ENCODE measurements at places on chromosomes 16 and 17. TPM values are rescaled to one million over a fixed set of nuclear protein-coding genes. Genes with fewer than 3 reads are reported as not detected.

GRCh38 chr16:20933589-20933988 lies 33.0 kb downstream of the LYRM1 start:
- no peak for DNase-seq

GRCh38 chr17:72898725-72899124 lies 193.8 kb downstream of the SLC39A11 start:
- DNase-seq = no peak

DNA sequence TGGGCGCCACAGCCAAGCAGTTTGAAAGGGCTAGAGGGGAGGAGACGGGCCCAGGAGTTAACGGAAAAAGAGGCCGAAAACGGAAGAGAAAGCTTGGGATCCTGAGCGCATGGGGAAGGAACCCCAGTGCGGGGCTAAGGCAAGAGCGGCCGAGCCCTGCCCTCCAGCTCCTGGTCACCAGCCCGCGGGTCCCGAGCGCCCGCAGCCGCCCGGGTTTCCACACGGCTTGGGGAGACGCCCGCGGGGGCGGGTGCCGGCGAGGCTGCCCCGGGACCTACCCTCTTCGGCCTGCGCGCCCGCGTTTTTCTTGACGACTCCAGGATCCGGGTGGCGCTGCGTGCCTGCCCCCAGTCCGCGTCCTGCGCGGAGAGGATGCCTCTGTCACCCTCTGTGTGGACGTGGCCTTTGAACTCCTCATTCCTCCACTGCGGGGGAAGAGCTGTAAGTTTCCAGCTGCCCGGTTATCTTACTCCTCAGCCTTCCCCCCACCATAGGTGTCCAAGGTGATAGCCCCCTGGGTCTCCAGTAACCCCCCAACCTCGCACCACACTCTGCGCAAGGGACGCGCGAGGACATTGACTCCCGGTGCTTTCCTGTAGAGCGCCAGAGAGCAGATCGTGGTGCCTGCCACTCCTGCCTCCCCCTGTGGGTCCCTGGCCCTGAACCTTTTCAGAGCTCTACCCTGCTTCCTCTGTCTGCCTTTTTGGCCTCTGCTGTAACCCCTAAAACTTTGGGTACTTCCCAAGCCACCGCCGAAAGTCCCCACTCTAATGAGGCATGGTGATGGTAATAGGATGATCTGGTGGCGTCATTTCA lies 1.7 kb upstream of the CDH11 start:
- peak; percentile 43 for DNase-seq

- no peak for DNase-seq
Observed at GRCh38 chr16:29686740-29687332, 7.9 kb downstream of the QPRT start.

DNA sequence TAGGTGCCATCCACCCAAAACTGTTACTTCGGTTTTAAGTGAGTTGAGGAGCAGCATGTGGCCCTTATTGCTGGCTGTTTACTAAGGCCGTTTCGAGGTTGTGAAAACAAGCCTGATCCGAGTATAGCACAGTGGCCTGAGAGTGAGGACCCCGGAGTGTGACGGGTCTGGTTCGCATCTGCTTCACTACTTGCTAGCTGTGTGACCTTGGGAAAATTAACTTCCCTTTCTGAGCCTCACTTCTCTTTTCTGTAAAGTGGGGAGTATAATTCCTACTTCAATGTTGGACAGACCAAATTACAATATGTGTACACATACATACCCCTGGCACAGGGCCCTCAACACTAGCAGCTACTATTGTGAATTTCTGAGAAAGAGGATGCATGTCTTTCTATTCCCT lies 11.7 kb upstream of the HEATR6 start:
- no peak for DNase-seq

DNA sequence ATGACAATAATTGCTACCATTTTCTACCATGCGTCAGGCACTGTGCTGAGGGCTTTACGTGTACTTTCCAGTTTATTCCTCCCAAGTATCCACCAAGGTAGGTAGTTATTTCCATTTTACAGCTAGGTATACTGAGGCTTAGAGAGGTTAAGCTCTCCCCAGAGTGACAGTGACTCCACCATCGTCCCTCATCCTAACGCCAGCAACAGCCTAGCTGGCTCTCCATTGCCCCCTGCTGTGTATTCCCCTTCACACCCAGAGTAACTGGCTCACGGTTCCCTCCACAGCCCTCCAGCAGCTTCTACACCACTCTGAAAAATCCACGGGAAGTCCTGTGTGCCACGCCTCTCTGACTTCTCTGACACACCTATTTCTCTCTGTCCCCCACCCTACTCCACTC lies 7.1 kb upstream of the ASGR1 start:
- no peak for DNase-seq

- no peak for DNase-seq
Observed at GRCh38 chr17:47959825-47960655, 2.4 kb upstream of the PRR15L start.

GRCh38 chr17:77462090-77462489 lies 321.3 kb downstream of the SEC14L1 start:
- DNase-seq = no peak

GRCh38 chr17:38789185-38789584 lies 10.2 kb downstream of the PIP4K2B start:
- no peak for DNase-seq

DNA sequence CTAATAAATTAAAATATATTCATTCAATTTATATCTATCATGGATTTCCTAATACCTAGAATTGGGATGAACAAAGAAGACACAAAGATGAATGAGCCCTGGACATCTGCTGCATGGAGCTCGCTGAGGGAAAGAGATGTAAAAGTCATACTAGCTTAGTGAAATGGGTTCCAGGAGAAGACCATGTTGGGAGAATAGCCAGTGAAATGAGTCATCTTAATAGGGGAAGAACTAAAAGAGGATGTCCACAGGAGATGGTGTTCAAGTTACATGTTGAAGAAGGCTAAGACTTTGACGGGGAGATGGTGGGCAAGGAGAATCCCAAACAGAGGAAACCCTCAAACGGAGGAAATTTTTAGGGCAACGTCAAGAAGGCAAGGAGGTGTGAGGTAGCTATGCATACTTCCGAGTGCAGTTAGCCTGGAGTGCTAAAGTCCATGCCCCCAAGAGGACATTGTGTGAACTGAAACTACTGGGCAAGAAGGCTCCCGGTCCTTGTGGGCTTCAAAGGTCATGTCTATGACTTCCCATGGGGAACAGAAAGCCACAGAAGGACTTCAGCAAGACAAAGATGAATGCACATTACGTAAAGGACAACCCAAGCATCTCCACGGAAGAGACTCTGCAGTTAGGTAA lies 220.5 kb upstream of the CDH11 start:
- no peak for DNase-seq

- DNase-seq = peak; percentile 74
Observed at GRCh38 chr16:84062734-84063640, 20.4 kb upstream of the SLC38A8 start.

DNA sequence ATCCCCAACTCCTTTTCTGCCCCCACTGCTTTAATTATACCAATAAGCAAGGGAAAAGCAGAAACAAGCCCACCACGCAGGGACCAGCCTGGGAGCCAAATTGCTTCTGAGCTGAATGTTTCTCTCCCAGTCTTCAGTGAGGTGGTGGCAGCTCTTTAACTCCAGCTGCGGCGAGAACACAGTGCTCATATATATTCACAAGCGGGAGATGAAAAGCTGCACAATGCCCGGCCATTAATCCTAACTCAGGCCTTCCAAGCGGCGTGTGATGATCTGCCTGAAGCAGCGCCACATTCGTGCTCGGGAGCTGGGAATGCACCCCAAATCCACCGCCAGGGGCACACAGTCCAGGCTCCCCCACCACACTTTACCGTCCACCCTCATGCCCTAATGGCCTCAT lies 203.7 kb upstream of the SDK2 start:
- peak; percentile 17 for DNase-seq

DNA sequence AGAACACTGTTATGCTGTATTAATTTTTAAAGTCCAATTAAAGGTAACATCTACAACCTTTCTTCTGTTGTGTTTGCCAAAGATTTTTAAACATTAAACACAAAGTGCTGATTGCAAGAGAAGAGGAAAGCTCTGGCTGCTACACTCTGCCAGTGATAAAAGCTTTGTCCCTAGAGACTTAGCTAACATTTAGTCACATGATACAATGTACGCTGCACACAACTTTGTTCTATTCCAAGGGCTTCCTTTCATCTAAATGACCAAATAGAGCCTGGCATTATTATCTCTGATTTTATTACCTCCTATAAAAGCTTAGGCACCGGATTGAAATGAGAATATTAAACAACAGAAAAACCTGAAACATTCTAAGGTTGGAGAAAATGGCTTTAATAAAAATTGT lies 388.7 kb upstream of the PMFBP1 start:
- DNase-seq = no peak

- no peak for DNase-seq
Observed at GRCh38 chr16:3825103-3825502, 55.4 kb downstream of the CREBBP start.

DNA sequence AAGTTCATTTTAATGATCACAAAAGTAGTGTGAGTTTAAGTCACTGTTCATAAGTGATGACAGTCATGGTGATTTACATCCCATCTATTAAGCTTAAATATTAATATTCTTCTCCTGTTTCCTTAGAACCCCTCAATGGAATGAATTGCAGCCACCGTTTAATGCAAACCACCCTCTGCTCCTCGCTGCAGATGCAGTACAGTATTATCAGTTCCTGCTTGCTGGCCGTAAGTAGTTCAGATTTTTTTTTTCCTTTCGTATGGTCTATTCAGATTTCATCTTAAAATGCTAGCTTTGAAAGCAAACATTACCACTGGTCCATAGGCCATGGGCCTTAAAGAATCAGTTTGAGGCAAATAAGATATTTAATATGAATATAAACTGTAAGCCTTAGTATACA lies 359.0 kb upstream of the TBX2 start:
- DNase-seq = no peak

- no peak for DNase-seq
Observed at GRCh38 chr17:49862781-49863331, 15.0 kb upstream of the TAC4 start.

- DNase-seq = no peak
Observed at GRCh38 chr16:81526935-81527334, 82.3 kb downstream of the CMIP start.

DNA sequence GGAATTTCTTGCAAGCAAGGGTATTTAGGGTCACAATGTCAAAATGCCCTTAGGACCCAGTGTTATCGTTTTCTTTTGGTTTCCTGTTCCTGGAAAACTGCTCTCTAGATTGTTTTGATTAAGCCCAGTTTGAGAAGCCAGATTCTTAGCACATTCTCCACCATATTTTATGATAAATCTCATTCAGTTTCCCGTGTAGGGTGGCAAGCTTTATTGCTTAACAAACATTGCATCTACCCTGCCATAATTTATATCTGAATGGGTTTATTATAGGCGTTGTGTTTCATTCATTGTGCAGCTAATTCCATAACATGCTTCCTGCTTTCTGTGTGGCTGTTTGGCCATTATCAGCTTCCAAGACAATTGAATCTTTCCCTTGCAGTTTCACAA lies 389.1 kb upstream of the DYNLRB2 start:
- DNase-seq = no peak

GRCh38 chr17:59428916-59429485 lies 97.5 kb downstream of the YPEL2 start:
- no peak for DNase-seq

DNA sequence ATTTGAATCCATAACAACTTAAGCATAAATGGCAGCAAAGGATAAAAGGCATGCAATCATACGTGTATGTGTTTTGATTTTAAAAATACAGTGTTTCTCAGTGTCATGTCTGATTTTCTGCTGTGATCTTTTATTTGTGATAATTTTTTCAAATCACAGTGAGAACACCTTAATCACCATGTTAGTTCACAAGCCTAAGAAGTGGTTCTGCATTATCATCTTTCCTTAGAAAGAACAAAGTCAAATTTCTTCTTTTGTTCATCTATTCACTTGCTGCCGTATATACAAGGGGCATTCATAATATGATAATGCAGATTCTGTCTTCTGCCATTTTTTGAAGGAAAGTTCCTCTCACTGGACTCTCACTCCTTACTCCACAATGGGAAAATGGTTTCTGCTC lies 33.3 kb upstream of the ABCA9 start:
- no peak for DNase-seq

GRCh38 chr17:57965521-57966160 lies 10.4 kb upstream of the CUEDC1 start:
- DNase-seq = no peak

DNA sequence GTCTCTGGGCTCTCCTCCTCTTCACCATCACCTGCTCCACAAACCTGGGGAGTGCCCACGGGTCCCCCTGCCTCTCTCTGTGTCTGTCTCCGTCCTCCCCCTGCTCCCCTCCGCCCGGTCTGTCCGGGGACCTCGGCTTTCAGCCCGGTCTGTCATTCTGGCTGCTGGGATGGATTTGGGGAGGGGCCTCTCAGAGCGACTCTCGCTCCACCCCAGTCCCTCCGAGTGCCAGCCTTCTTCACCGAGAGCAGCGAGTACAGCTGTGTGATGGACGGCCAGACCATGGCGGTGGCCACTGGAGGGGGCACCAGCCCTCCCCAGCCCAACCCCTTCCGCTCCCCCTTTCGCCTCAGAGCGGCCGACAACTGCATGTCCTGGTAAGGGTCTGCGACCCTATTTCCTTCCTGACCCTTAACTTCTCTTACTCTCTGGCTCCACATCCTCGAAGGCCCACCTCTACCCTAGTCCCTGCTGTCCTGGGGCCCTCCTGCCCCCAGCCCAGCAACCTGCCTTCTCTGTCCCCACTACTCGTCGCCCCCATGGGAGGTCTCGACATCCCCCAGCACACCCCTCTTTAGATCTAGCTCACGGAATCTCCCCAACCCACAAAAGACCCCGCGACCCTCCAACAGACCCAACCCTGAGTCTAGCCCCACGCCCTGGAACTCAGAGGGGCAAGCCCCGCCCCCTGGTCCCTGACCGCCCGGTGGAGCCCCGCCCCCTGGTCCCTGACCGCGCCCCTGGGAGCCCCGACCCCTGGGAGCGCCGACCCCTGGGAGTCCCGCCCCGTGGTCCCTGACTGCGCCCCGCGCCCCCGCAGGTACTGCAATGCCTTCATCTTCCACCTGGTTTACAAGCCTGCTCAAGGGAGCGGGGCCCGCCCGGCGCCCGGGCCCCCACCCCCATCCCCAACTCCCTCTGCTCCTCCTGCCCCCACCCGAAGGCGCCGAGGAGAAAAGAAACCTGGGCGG lies 5.6 kb upstream of the CXCL16 start:
- no peak for DNase-seq

GRCh38 chr16:8730335-8730915 lies 56.0 kb downstream of the ABAT start:
- no peak for DNase-seq

PGAP3 gene
- 39.0 TPM for total RNA-seq

PERCC1 gene
- total RNA-seq = not detected

TBC1D3I gene
- 1.8 TPM for total RNA-seq

PPY gene
- total RNA-seq = not detected

ST6GALNAC1 gene
- total RNA-seq = 1.5 TPM

SCRN2 gene
- total RNA-seq = 26.3 TPM

XAF1 gene
- total RNA-seq = 39.2 TPM

EMP2 gene
- 11.8 TPM for total RNA-seq

TVP23A gene
- total RNA-seq = 24.2 TPM

CCL1 gene
- not detected for total RNA-seq

SLC13A2 gene
- not detected for total RNA-seq

SPEM3 gene
- not detected for total RNA-seq

ZG16 gene
- total RNA-seq = not detected

KRTAP4-9 gene
- total RNA-seq = not detected

GLTPD2 gene
- total RNA-seq = 0.66 TPM

CLEC3A gene
- not detected for total RNA-seq

All from dorsolateral prefrontal cortex (tissue), 122 donors.